Left ventricle myocardium superior (tissue), 1 donor: ENCODE measurements at places on chromosomes 16 and 17. TPM values are rescaled to one million over a fixed set of nuclear protein-coding genes. Genes with fewer than 3 reads are reported as not detected.

- DNase-seq, result no peak
These were observed 48.1 kb downstream of the WNT3 start for GRCh38 chr17:46770439-46770817.

- no peak for DNase-seq
These were observed 1.8 kb downstream of the ARL6IP1 start for GRCh38 chr16:18799500-18799899.

DNA sequence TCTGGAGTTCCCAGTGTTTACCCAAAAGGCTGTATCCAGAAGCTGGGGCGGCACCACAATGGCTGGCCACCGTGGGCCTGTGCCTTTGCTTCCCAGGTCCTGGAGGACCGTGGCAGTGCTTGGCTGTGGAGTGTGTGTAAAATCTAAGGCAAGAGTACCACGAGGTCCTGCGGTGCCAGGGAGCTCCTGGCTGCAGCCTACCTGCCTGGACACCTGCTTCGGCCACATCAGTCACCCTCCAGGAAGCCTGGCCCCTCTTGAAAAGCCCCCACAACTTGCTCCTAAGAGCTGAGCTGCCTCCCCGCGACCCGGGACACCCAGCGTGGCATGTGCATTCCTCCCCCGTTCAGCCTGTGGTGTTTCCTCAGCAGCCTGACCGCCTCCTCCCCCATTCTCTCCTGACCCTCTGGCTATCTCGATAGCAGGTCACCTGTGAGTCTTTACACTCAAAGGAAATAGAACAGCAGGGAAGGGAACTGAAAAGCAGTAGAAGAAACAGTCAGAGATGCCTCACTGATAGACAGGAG is 7.9 kb downstream of the TIMM22 start:
- no peak for DNase-seq

- no peak for DNase-seq
These were observed 194.2 kb upstream of the TBX2 start for GRCh38 chr17:61205401-61205800.

DNA sequence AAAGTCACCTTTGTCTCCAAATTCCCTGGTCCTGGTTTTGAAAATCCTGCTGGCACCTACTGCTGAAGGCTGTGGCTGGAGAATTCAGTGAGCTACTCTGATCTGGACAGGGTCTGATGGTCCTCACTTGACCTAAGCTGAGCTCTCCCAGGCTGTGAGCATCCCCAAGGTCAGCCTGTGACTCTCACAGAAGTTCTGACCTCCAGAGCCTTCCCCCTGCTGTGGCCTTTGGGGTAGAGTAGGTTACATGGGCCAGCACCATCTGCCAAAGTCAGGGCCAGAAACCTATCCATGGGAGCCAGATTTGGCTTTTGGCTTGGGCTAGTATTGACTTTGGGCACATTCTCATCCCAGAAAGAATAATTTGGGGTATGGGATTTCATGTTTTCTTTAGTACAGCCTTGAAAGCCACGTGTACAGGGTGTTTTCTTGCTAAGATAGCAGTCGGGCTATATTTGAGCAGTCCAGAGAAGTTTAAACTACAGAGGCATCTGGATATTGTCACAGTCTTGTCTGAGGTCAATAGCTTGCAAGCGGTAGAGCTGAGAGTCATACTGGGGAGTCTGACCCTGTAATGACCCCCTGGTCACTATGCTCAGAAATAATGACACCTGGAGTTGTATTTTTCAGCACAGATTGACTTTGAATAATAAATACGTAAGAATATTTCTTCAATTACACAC is 6.2 kb upstream of the AGRP start:
- no peak for DNase-seq

CEP295NL gene
- total RNA-seq, result 0.79 TPM
